ENCODE measurements at places on chromosomes 6 and 20.

DNA sequence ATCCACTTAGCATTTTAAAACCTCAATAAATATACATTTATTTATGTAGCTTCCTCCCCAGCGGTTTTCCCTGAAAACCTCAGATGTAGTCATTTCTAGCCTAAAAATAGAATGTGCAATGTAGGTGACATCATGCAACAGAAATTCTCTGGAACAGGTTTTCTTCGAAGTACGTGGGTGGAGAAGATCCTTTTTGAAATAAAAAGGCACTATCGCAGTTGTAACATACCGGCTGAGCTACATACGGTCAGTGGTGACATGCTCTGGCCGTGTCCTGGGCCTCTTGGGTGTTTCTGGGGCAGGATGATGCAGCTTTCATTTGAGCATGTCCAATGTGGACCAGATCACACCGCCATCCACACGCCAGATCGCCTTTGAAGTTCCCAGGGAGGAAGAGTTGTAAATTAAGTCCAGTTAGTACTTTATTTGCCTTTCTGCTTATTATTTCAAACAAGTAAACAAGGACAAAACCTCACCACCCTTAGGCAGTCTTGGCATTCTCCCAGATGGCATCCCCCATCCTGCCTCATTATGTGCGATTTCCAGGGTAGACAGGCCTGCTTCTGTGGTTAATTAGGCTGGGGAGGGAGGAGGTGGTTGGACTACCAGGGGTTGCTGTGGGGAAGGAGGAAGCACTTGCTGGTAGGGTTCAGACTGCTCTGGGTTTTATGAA lies 109.5 kb upstream of the CLDN20 start:
- DNase-seq: no peak

DNA sequence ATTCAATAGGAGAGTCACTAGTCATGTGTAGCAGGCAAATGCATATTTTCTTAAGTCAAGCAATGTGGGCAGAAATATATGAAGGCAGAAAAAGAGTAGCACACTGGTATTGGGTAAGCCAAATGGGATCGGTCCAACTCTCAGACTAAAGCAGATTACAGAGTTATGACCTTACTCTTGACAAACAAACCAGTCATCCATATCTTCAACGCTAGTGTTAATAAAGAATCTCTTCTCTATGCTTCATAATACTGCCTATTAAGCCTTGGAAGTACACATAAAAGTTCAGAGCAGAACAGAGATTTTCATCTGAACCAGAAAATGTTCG lies 320.2 kb upstream of the JARID2 start:
- no peak for DNase-seq

DNA sequence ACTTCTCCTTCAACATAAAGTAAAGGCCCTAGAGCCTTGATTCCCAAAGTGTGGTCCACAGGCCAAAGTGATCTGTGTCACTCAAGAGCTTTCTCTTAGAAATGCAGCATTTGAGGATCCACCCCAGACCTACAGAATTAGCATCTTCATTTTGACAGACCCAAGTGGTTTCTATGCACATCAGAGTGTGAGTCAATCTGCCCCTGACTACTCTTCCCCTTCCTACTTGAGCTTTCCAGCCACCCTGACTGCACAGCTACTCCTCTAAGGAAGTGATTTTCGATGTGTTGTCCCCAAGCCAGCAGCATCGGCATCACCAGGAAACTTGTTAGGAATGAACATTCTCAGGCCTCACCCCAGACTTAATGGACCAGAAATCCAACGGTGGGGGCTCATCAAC lies 2.6 kb downstream of the MEP1A start:
- DNase-seq: no peak

DNA sequence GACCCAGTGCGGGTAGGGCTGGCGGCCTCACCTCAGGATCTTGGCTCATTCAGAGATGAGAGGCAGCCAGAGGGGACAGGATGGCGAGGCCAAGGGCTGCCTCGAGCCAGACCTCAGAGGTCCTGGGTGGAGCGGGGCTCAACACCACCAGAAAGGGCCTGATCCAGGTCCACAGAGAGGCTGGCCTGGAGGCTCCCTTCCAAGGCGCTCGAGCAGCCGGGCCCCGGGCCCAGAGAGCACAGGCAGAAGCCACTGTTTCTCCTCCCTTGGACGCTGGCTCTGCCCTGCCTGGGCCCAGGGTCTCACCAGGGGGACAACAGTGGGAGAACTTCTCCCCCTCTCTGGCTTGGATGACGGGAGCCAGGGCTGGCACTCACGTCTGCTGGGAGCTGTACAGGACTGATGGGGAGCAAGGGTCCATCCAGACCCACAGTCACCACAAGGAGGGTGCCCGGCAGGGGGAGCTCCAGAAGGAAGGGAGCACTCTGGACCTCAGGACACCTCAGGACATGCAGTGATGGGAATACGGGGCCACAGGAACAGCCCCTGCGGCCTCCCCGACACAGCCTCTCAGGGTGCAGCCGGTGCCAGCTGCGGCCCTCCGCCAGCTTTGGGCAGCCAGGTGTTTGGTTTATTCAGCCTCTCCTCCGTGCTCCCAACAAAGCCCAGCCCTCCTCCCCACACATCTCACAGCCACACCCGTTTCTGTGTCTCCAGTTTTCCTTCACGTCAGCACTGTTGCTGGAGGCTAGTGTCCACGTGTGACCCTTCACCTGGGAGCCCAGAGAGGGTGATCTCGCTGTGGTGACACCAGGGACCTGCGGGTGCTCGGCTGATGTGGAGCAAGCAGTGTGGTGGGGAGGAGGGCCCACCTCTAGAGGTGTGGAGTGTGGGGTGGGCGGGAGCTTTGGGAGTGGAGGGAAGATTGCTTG lies 8.7 kb downstream of the RPS21 start:
- DNase-seq: no peak

- no peak for DNase-seq
Observed at GRCh38 chr6:162709431-162709830, 18.1 kb downstream of the PRKN start.

DNA sequence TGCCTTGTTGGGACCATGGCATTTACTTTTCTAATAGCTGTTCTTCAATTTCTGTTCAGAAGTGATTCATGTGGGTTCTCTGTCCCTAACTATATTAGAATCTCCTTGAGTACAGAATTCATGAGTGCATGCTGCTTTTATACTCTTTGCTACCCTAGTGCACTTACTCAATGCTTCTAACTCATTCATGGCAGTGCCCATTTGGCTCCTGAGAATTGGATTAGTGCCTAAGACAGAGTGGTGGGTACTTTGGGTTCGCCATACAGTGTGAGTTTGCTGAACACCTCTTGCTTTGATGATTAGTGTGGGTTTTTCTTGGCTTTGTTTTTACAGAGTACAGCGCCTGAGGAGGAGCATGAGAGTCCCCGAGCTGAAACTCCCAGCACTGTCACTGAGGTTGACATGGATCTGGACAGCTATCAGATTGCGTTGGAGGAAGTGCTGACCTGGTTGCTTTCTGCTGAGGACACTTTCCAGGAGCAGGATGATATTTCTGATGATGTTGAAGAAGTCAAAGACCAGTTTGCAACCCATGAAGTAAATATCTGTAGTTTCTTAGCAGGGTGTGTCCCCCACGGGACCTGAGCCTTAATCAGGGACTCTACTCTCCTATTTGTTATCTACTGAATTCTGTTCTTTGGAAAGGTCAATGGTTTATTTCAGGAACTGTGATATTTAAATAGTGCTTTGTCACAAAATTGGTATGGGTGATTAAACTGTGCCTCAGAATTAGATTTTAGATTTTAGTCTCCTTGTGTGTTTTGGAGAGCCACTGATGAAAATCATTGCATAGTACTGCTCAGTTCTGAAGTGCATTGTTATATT lies 150.7 kb downstream of the UTRN start:
- no peak for DNase-seq

DNA sequence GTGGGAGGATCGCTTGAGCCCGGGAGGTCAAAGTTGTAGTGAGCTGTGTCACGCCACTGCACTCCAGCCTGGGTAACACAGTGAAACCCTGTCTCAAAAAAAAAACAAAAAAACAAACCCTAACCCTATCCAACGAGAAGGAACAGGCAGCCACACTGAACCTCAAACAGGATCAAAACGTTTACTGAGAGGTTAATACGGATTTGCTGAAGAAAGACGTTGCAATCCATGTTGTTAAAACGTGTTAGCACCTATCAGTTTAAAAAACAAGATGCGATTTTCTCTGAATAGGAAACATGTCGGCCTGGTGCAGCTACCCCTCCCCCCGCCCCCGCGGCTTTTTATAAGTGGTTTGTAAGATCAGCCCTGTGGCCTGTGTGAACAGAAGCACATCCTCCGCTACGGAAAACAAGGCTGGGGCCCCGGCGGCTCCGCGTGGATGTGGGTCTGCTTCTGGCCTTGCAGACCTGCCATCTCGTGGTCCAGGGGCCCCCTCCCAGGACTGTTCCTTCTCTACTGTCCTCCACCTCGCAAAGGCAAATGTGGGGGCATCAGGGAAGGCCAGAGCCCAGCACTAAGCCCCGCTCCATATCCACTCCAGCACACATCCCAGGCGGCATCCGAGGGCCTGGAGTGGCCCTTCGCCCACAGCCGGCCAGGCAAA lies 11.4 kb downstream of the SLC2A4RG start:
- peak; percentile 35 for DNase-seq

DNA sequence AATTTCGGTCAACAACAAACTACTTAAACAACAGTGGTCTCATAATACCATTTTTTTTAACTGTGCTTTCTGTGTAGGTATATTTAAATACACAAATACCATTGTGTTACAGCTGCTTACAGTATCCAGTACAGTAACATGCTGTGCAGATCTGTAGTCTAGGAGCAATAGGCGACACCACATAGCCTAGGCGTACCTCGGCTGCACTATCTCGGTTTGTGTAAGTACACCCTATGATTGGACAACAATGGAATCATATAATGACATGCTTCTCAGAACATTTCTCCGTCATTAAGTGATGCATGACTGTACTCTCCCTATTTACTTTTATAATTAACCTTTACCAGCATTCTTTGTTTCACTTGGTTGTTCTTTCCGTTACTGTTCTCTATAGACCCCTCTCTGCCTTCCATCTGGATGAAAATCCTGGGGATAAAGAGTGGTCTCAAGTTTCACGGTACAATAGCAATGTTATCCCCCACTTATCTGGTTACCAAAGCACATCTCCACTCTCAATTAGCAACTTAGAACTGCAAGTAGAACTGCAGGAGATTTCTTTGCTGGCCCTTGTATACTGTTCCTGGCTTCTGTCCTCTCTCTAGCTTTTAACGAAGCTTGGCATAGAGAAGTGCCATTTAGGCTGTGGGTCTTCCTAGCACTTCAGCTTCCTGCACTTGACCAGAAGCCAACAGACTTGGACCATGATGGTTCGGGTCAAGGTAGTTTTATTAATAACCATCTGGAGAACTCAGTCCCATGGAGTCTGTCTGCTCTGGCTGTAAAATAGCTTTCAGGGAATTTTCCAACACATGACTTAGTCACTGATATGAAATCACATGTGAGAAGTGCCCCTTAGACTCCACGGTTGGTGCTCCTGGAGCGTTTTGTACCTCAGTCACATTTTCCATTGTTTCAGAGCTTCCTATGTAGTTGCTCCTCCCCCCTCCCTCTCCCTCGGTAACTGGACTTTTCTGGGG lies 80.4 kb upstream of the POPDC3 start:
- DNase-seq: no peak

DNA sequence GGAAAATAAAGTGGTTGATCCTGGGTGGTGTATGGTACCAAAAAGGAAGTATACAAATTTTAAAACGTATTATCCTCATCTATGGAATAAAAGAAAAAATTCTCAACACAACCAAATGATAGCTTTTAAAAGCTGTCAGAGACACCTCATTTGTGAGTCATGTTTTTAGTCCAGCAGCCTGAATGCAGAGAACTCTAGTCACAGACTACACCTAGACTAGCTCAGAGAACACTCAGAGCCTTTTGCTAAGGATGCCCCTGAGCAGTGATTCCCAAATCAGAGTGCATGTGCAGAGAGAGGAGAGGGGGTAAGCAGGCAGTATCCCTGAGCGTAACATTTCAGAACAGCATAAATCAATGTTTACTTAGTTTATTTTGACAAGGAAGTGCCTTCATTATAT lies 809.3 kb downstream of the HACE1 start:
- no peak for DNase-seq

GRCh38 chr6:79586548-79586947 lies 44.6 kb upstream of the SH3BGRL2 start:
- DNase-seq: no peak

- no peak for DNase-seq
Observed at GRCh38 chr6:8674126-8674525, 238.8 kb upstream of the SLC35B3 start.

- DNase-seq: no peak
Observed at GRCh38 chr6:15082708-15083107, 163.2 kb upstream of the JARID2 start.

DNA sequence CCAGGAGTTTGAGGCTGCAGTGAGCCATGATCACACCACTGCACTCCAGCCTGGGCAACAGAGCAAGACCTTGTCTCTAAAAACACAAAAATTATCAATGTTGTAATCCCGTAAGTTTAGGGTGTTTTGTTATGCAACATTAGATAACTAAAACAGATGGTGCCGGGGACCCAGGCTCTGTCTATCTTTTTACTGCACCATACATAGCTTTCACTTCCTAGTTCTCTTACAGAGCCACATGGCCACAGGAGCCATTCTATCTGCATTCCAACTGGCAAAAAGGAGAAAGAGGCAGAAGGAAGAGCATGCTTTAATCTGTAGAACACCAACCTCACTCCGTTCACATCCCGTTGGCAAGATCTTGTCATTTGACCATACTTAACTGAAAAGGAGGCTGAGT lies 5.4 kb upstream of the TCF15 start:
- DNase-seq: no peak

GRCh38 chr20:63401384-63402110 lies 40.4 kb upstream of the CHRNA4 start:
- no peak for DNase-seq

- DNase-seq: no peak
Observed at GRCh38 chr6:158596861-158597260, 37.0 kb downstream of the TMEM181 start.

DNA sequence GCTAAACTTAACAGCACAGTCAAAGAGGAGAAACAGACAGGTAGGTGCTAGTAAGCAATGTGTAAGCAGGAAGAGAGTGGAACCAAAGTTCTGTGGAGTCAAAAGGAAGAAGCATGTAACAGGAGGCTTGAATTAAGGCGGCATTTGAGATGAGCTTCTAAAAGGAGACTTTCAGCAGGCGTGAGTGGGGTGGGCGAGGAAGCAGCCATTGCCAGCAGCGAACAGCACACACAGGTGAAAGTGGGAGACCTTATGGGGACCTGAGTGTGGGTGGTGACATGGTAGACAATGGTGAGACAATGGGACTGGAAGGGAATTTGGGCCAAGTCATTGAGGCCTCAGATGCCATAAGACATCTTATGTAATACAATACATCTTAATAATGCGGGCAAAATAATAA lies 195.0 kb downstream of the PAX1 start:
- DNase-seq: no peak

DNA sequence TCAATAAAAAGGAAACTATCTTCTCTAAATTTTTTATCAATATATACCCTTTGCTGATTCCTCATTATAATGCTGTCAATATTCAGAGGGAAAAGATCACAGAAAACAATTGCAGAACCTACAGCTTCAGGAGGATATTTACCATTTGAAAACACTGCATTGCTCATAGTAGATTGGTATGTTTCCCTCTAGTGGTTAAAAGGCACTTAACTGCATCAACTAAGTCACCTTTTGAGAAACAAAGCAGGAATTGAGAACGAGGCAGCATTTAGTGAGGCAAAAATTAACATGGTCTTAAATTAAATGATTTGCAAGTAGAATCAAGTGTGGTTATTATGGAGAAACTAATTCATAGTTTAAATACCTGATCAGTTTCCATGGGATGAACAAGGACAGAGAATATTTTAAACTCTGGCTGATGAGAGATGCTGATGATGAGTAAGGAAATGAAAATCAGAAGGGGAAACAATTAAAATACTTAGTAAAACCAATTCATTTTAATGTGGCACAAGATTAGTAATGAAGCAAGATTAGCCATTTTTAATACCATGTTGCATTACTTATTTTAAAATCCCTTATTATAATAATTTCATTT lies 642.1 kb downstream of the EPHA7 start:
- DNase-seq: peak; percentile 2

All from GM13977 (cell line).